Kidney glomerular epithelial cell (primary cell): ENCODE measurements at places on chromosomes 5 and 9.

DNA sequence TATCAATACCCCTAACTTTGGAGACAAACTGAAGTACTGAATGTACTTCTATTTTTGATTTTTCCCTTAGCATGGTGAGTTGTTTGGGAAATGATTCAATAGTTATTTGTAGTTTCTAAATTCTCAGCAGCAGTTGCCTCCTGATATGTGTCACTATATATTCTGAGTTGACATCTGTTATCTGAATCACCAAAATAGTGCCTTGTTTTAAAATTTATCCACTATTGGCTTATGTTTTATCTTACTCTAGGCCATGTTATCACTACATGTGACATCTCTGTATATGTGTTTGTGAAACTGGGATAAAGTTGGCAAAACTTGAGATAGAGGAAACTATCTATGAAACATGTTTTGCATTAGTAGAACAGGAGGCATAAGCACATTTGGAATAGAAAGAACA, 317.6 kb downstream of the TLE4 start:
- no peak for DNase-seq

DNA sequence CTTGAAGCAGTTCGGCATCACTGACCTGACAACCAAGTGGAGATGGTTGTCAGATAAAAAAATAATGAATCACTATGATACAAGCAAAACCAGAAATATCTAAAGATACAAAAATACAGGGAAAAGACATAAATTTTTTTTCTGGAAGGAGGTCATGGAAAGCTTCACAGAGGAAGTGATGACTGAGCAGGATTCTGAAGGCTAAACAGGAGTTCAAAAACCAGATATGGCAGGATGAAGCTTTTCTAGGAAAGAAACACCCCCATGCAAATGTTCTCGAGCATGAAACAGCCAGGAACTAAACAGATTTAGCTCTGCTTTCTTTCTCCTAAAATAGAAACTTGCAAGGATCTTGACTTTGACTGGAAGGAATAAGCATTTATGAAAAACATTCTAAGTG, 60.7 kb upstream of the IFNE start:
- DNase-seq: peak; percentile 43

DNA sequence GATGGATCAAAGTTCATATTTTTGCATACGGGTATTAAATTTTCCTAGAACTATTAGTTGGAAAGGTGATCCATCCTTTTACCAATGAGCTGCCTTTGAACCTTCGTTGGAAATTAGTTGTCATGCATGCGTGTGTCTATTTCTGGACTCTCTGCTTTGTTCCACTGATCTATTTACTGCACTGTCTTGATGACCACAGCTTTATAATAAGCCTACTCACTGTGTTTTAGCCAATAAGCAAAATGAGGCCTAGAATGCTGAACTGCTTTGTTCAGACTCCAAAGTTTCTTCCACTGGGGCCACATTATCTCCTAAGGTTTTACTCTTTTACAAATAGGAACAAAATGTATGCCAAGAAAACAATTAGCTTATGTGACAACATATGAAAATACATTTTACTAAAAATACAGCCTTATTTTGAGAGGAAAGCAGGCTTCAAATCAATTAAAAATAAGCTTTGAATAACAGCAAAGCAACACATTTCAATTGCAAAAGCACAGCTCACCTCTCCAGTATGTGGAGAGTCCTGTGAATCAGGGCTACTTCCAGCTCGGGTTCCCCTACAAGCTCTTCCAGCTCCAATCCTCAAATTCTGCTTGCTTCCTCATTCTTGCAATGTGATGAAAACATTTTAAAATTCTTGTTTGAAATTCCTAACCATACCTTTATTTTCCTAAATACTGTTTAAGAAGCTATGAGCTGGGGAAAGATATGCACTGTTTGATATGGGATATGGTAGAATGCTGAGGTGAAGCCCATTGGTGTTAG, 72.0 kb downstream of the RETREG1 start:
- DNase-seq: peak; percentile 43

DNA sequence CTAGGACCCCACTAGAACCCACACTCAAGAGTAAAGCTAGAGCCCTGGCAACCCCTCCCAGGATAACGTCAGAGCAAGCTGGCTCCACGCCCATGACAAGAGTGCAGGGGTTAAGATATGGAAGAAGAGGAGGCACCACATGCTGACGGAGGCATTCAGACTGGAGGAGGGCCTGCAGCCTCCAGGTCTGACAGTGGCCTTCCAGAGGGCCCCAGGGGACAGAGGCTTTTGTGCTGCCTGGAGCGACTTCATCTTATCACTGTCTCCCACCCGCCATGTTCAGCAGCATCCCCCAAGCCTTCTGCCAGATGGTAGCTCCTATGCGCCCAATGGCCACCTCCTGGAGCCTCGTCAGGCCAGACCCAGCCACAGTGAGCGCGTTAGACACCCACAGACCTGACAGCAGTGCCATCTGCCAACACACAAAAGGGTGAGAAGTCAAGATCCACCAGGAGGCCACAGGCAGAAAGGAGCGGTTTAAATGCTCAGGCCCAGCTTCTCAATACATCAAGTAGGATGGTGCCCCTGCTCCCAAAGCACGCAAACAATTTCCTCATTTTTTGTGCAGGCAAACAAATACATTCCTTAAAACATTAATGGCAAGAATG, 65.8 kb downstream of the C5orf15 start:
- no peak for DNase-seq

DNA sequence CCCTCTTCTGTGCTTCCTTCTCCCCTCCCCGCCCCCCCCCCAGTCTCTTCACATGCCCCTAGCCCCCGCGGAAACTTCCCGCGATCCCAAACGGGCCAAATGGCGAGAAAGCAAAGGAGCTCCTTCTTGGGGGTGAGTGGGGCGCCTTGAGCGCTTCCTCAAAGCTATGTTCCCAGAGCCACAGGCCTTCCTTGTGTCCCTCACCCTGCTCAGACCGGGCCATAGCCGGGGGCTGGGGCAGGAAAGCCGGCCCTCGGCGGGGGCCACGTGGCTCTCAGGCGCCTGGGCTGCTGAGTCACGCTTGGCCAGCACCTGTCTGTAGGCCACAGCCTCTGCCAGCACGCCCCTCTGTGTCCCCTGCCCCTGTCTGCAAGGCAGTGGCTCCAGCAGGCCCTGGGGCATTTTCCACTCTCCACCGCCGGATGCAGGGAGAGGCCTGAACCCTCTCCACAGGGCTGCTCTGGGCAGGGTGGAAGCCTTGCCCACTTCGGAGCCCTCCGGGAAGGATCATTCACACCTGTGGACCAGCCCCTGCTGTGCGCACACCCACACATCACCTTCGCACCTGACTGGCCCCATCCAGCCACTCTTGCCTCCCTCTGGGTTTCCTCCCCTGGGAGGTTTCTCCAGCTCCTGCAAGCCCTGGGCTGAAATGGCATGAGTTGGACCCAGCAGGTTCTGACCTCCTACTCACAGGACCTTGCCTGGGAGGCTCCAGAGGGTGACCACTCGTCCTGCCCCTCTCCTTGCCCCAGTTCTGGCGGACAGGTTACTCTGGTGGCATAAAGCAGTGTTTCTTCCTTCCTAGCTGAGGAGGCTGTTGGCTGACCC, 1.2 kb upstream of the SQSTM1 start:
- DNase-seq: no peak

- no peak for DNase-seq
These were observed 13.8 kb downstream of the RGMB start for GRCh38 chr5:98787131-98787719.

DNA sequence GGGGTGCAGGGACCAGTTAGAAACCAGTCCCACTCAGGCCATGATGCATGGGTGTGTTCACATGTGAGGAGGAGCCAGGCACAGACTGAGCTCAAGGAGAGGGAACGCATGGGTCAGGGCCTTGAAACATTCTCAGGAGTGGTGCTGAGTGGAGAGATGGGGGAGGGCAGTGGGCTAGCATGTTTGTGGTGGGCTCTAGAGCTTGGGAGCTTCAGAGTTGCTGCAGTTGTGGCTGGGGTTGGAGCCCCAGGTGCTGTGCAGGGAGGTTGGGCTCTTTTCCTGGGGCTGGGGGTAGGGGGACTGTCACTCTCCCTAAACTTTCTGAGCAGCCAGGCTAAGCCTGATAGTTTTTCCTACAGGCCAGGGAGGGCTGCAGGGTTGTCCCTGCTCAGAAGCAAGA, 95.4 kb downstream of the DAB2IP start:
- no peak for DNase-seq

- DNase-seq: no peak
These were observed 19.7 kb downstream of the GLRA1 start for GRCh38 chr5:151904909-151905308.

DNA sequence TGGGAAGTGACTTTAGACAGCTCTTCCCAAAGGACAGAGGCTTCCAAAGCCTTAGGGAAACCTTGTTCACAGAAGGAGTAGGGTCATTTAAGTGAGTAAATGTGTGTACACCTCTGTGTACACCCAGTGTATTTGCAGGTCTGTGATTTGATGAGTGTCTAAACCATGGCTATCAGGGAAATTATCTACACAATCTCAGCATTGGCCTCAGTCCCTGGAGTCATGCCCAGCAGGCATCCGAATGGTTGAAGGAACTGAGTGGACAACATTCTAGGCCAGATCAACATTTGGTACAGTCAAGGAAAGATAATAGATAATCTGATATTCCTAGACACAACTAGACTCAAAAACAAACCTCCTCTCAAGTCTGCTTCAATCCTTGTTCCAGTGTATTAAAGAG, 258.4 kb upstream of the DAPK1 start:
- no peak for DNase-seq

GRCh38 chr9:131111186-131111853, 14.1 kb upstream of the NUP214 start:
- DNase-seq: peak; percentile 82

- peak; percentile 95 for DNase-seq
These were observed 238.2 kb downstream of the TLE4 start for GRCh38 chr9:79809931-79810330.

DNA sequence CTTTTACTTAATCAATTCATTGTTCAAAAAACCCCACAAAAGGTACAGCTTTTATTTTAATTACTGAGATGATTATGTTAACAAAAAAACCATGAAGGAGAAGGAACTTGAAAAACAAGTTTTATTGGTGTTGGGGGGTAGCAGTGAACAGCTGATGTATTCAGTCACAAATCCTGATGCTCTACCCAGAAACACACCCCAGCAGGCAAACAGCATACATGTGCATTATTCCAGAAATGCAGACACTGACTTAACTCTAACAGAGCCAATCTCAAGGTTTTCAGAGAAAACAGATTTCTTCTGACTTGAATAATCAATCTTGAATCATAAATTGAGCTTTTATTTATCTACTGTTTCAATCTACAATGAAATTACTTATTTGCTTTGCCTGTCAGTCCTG, 175.2 kb downstream of the ZSWIM6 start:
- no peak for DNase-seq

DNA sequence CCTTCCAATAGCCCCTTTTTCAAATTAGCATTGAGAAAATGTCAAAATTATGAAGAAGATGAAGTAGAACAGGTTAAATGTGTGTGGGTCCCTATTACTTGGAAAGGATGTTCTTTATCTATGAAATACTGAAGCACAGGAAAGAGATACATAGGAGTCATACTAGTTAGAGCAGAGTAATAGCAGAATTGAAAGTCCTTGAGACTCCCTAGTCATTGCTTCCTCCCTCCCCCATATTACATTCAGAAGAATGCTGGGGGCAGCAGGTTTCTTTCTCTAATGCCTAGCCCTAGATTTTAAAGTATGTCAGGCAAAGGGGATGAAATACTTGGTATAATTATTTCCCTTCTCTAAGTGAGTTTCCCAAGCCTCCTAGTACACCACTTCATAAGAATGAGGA, 4.4 kb downstream of the ZCCHC9 start:
- DNase-seq: no peak

GRCh38 chr9:106277966-106278365, 583.6 kb downstream of the TMEM38B start:
- no peak for DNase-seq
